ENCODE measurements at places on chromosomes 3 and 15.

- DNase-seq = no peak
Measured at GRCh38 chr3:56929809-56930615, 128.3 kb upstream of the ARHGEF3 start.

DNA sequence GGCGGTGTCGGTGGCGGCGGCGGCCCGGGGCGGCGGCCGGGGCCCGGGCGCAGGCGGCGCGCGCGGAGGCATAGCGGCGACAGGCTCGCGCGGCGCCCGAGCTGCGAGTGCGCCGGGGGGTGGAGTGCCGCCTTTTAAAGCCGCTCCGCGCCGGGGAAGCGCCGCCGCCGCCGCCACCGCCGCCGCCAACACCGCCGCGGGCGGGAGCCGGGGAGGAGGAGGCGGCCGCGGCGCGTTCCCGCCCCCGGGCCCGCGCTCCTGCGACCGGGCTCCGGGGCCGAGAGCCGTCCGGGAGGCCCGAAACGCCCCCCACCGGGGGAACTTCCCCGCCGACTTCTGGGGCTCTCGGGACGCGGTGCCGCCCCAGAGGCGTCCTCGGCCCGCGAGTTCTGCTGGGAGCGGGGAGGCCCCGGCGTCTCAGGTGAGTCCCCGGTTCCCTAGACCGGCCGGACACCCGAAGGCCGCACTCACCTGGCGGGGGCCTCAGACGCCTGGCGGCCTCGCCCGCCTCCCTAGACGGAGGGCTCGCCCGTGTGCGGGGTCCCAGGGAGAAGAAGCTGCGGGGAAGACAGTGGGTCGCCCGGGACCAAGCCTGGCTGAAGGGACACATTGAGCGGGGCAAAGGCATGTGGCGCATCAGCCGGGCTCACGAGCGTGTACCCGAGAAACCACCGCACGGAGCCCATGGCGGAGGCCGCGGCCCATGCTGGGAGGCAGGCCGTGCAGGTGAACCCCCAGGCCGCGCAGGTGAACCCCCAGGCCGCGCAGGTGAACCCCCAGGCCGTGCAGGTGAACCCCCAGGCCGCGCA is at the start of gene PCSK6:
TSS of gene PCSK6 (minus strand) at position 109 of the 809 bp plus-strand sequence. CDS start at position 72, 37 bp downstream.
- DNase-seq = no peak

GRCh38 chr3:133152056-133152455 is 113.9 kb downstream of the TMEM108 start:
- no peak for DNase-seq

DNA sequence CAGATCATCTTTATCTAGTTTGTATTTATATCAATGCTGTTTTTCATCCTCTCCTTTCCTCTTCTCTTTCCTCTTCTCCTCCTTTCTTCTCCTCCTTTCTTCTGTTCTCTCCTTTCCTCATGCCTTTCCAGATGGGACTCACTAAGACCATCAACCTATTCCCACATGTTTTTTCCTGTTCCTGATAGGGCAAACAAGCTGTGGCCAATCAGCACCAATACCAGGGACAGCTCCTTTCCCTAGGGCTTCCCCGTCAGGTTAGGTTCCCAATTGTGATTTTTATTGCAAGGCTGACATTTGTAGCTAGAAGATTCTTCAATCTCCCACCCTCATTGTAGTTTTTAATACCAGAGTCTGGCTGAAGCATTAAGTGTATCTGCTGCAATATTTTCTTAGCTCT is 76.3 kb upstream of the COL8A1 start:
- no peak for DNase-seq

DNA sequence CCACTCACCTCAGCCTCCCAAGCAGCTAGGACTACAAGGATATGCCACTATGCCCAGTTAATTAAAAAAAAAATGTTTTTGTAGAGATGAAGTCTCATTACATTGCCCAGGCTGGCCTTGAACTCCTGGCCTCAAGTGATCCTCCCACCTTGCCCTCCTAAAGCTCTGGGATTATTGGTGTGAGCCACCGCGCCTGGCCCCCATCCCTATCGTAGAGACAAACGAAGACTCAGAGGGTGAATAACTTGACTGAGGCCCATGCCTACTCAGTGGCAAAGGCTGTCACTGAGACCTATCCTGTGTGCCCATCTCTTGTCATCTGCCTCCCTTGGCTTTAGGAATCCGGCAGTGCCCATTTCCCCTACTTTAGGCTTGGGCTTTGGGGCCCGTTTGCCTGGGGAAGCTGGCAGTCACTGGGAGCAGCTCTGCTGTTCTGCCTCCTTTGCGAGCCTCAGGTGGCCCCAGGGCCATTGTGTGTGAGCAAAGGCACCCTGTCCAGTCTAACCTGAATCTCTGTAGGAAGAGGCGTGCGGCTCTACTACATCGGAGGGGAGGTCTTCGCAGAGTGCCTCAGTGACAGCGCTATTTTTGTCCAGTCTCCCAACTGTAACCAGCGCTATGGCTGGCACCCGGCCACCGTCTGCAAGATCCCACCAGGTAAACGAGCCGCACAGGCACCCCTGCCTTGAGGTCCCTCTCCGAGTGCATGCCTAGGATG is 70.1 kb downstream of the AAGAB start:
- no peak for DNase-seq

DNA sequence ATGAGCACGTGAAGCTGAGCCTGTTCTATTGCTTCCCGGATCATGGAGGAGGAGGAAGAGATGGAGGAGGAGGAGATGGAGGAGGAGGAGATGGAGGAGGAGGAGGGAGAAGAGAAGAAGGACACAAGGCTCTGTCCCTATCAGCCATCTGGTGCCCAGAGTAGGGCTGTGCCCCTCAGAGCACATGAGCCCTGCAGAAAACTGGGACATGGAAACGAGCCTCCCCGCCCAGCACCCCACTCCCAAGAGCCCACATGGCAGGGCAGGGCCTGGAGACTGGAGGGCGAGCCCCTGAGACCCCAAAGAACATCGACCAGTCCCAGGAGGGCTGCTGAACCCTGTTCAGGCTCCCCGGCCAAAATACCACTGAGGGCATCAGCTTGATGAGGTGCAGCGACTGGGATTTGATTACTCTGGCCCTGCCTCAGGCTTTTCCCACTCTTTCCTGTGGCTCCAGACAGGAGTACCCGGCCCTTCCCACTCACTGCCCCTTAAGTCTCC is 285.6 kb downstream of the UACA start:
- no peak for DNase-seq

DNA sequence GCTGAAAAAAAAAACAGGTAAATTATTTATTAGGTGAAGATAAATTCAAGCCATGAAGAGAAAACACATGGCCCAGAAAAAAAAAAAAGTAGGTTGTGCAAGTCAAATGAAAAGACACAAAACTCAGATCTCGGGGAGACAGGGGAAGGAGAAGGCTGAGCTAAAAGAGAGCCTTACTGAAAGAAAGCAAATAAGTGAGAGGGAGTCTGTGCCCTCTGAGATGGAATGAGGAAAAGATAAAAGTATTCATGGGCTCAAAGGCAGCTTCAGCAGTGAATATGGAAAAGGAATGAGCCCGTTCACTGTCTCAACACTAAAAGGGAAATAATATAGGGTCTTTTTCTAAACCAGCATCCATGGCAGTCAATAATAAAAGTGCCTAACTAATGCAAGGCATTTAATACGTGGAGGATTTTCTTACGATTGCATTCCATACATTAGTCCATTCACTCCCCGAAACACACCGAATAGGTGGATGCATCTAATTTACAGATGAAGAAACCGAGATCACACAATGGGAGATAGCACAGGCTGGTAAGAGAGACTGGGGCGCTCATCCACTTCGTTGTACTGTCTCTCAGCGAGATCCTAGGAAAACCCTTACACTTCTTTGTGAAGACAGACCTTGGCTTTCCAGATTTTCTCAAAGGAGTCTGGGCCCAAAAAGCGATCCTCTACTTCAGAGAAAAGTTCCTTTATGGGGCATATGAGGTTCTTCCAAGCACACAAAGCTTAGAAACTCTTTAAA is 1.1 kb downstream of the TFDP2 start:
- DNase-seq = no peak

GRCh38 chr3:150996731-150997130 is 24.2 kb upstream of the CLRN1 start:
- no peak for DNase-seq

- DNase-seq = no peak
Measured at GRCh38 chr3:101240719-101241399, 79.5 kb downstream of the IMPG2 start.

DNA sequence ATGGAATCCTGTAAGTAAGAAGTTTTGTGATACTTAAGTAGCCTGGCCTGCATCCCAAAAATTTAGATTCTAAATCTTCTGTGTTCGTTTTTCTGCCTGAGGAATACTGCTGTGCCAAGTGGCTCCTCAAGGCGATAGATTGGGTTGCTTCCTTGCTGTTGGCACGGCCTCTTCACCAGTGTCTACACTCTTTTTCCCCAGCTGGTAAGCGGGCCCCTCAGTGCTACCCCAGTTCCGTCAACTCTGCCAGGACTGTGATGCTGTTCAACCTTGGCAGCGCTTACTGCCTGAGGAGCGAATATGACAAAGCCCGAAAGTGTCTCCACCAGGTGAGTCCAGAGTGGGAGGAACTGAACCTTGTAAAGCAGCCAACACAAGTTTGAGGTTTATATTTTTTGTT is 53.3 kb upstream of the TRIM71 start:
- no peak for DNase-seq

- no peak for DNase-seq
Measured at GRCh38 chr3:193560870-193561269, 6.2 kb upstream of the ATP13A4 start.

- DNase-seq = no peak
Measured at GRCh38 chr3:159260049-159260662, 458.3 kb downstream of the MFSD1 start.

DNA sequence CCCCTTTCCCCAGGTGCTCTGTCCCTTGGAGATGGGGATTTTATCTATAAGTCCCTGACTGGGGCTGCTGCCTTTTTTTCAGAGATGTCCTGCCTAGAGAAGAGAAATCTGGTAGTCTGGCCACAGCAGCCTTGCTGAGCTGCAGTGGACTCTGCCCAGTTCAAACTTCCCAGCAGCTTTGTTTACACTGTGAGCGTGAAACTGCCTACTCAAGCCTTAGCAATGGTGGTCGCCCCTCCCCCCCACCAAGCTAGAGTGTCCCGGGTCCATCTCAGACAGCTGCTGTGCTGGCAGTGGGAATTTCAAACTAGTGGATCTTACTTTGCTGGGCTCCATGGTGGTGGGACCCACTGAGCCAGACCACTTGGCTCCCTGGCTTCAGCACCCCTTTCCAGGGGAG is 38.9 kb downstream of the TMEM266 start:
- no peak for DNase-seq

GRCh38 chr3:40232626-40233025 is 76.9 kb upstream of the EIF1B start:
- no peak for DNase-seq

- no peak for DNase-seq
Measured at GRCh38 chr3:30269751-30270445, 336.5 kb upstream of the TGFBR2 start.

DNA sequence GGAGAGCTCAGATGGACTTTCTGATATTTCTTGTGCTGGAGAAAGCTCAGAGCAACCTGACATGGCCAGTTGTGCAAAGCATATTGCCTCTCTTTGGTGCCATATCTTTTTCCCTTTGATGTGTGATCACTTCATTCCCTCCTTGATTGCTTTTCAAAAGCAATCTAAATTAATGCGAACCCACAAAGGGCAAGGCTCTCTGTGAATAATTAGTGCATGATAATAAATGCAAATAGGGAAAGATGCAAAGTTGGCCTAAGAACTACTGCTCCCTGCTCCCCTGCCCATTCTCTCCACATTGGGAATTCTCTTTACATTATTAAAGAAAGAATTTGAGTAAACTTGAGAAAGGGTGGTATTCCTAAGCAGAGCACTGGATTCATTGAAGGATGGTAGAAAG is 60.9 kb downstream of the SRGAP3 start:
- DNase-seq = no peak

DNA sequence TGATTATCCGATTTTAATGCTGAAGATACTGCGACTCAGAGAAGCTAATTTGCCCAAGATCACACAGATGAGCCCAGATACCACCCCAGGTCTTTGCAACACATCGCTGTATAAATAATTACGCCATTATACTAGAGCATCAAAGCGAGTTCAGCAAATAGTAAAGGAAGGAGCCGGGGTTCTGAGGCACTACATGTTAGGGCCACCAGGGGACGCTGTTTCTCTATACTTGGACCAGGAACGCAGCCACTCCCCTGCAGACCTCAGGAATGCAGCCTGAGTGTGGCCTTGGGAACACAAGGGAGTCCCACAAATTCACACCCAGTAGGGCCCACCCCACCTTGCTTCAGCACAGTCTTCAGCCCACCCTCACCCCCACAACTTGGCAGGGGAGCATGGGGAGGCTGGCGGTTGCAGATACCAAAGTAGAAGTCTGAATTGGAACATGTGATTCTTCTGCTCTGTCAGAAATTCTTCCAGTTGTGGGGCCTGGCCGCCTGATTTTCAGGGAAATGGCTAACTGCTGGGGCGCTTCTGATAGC is 57.8 kb upstream of the RYK start:
- DNase-seq = peak; percentile 42

GRCh38 chr15:97654481-97655076 is 305.9 kb upstream of the ARRDC4 start:
- no peak for DNase-seq

DNA sequence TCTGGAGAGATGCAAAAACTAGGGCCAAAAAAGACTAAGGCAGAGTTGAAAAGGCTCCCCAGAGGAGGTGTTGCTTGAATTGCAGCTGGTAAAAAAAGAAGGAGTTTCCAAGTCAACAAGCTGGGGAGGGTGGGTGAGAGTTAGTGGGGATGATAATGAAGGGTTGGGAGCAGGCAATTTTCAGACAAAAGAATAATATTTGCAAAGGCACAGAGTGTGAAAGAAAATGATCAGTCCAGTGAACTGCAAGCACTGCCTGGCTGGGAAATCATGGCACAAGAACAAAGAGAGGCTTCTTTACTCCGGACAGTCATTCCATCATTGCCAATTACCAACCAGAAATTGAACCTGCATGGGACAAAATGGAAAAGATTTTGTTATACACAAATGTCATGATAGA is 42.2 kb downstream of the C3orf85 start:
- no peak for DNase-seq

GRCh38 chr3:16337856-16338540 is 73.0 kb downstream of the OXNAD1 start:
- DNase-seq = no peak

- DNase-seq = no peak
Measured at GRCh38 chr15:88470625-88471372, 3.3 kb downstream of the MRPS11 start.

DNA sequence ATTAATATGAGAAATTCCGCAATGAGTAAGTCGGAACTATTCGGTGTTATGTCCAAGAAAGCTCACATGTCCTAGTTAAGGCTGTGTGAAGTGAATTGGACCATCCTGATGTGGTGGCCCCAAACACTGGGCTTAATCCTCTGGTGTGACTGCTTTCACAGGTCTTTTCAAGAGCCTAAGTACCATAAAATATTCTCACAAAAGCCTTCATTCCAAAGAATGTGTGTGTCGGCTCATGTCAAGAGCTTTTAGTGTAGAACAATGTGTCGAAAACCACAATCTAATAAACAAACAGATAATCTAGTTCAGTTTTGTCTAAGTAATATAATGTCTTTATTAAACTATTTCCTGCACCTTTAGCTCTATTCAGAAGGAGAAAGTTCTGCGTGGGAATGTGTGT is 311.4 kb downstream of the LPP start:
- DNase-seq = no peak

- DNase-seq = no peak
Measured at GRCh38 chr3:56860939-56861338, 59.2 kb upstream of the ARHGEF3 start.

- DNase-seq = no peak
Measured at GRCh38 chr15:57390583-57390982, 14.3 kb downstream of the CGNL1 start.

Measured in stimulated activated CD4-positive, alpha-beta T cell treated with anti-CD3 and anti-CD28 coated beads, Interleukin-15, amount 100 ng/mL, for 48 hours (primary cell).